ENCODE measurements at places on chromosomes 4 and X.

DNA sequence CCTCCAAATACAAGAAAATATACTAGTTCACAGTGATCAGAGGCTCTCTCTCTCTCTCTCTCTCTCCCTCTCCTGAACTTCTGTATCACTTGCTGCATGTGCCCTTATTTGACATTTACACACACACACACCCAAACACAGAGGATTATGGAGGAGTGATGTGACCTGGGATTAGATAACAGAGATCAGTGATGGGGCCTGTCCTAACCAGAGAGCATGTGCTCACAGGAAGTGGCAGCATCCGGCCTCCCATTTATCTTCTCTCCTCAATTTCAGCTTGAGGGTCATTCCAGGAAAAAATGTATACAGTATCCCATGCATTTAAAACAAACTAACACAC is 143.0 kb downstream of the TSPAN5 start:
- no peak for DNase-seq

DNA sequence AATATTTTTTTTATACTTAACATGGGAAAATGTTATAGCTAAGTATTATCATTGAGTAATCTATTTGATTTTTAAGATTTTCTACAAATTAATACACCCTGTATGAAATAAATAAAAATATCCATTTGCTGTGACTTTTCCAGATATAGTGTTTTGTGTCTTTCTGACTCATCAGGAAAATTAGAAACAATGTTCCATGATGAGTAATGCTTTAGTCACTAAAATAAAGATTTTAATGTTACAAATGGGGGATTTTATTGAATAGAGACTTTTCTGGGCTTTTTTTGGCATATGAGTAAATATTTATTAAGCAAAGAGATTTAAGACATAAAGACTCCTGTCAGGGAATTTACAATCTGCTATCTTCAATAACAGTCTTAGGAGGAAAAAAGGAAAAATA is 279.2 kb upstream of the NOCT start:
- no peak for DNase-seq

GRCh38 chrX:11180571-11180970 is 69.4 kb downstream of the HCCS start:
- no peak for DNase-seq

DNA sequence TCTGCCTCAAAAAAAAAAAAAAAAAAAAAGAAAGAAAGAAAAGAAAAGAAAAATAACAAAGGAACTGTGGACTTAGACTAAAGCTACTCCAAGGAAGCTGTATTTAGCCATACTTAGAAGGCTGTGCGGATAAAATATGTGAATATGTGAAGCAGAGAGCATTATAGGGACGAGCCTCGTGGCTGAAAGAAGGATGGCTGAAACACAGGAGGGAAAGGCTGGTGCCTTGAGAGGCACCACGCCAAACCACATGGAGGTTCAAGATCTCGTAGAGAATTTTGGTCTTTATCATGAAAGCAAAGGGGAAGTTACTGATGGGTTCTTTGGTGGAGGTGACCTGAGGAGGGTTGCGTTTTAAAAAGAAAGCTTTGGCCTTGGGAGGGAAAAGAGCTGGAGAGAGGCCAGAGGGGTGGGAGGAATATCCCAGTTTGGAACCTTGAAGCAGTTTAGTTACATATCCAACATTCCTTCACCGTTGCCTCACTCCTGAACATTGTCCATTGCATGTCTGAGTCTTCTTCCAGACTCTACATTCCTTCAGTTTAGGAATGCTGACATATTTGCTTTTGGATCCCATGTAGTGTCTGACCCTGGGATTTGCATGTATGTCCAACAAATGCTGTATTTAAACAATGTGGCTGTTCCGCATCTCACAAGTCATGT is 82.5 kb downstream of the CPE start:
- DNase-seq, result no peak

DNA sequence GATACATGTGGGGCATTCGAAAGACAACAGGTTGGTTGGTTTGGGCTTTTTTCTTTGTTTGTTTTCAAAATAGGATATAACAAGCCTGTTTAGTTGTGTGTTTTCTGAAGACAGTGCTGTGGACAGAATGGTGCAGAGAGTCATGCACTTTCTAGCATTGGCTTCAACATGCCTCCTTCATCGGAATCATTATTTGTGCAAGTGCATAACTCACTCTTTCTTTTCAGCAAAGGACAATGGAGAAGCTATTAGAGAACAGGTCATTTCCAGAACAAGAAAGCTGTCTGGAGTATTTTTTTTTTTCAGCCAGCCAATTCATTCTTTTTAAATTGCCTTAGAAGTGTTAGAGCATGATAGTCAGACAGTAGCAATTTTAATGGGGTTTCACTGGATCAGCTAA is 225.8 kb downstream of the STK32B start:
- DNase-seq, result no peak

- DNase-seq, result no peak
Observed at GRCh38 chrX:45447331-45447730, 246.7 kb upstream of the DIPK2B start.

DNA sequence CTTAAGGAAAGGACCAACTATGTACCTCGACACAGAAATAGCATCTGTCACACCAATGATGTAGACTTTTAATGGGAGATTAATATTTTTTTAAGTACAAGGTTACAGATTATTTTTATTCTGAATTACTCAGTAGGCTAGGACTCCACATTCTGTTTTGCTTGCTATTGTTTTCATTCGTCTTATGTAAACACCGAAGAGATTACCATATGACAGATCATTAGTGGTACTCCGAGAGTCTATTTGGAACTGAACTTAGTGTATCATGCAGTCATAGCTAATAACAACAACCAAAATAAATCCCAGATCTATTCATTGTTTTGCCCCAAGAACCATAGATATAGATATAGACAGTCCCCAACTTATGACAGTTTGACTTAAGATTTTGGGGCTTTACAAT is 139.7 kb upstream of the SPRY1 start:
- no peak for DNase-seq

DNA sequence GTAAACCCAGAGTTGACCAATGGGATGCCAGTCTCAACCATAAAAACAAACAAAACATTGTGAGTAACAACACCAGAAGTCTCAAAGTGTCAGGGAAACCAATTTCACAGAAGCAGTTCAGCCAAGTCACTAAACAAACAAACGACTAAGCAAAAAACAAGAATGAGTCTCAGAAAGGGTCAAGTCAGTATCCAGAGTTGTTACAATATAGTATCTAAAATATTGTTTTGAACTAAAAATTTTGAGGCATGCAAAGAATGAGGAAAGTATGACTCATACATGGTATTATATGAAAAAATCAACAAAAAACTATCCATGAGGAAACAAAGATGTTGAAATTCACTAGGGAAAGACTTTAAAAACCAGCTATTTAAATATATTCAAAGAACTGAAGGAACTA is 70.6 kb downstream of the AR start:
- DNase-seq, result no peak

- no peak for DNase-seq
Observed at GRCh38 chr4:33802578-33802977, 2441.7 kb downstream of the ARAP2 start.

DNA sequence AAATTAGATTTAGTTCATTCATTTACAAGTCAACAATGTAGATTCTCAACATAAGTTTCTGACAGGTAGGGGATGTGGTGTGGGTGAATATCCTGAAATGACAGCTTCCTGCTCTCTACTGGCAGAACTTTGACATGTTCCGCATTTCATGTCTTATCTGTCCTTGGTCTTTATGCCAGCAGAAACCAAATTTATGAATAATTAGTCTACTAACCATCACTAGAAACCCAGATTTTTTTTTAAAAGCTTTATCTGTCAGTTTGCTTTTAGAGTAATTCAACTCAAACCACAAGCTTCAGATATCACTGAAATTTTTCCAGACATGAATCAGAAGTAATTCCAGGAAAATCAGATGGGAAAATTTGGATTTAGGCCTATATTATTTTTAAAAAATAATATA is 17.9 kb downstream of the COQ2 start:
- no peak for DNase-seq

GRCh38 chr4:148735432-148736155 is 293.4 kb upstream of the NR3C2 start:
- no peak for DNase-seq

- DNase-seq, result no peak
Observed at GRCh38 chr4:100889401-100889800, 371.6 kb upstream of the EMCN start.

GRCh38 chrX:134418317-134419113 is 41.5 kb upstream of the HPRT1 start:
- DNase-seq, result no peak

DNA sequence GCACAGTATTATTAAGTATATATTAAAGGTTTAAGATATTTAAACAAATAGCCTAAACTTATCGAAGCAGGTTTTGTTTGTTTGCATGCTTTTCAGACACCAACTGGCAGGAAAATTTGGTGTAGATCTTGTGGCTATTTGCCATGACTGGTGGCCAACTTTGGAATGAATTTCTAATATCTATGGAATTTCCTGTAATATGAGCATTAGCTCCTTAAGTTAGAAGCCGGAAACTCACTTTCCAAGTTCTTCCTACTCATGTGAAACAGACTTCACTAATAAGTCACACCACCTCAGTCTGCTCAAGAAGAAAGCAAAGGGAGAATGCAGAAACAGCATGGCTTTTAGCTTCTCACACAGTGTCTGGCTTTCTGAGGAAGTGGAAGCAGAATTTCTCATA is 563.9 kb downstream of the GRXCR1 start:
- no peak for DNase-seq

DNA sequence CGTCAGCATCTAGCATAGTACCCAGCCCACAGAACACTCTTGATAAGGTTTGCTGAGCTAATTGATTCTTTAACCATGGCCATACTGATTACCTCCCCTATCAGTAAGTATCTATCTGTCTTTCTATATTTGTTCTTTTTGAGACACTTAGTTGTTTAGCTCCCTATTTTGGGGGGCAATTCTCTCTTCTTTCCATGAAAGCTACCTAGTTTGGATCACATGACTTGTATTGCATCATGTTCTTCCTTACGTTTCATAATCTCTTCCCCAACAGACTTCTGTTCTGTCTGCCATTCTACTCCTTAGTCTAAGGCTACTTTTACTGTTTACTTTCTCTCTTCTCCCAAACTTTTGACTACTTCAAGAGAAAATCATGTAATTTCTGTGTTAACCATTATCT is 39.0 kb downstream of the TBC1D19 start:
- no peak for DNase-seq

GRCh38 chr4:10984815-10985214 is 300.2 kb upstream of the CLNK start:
- DNase-seq, result no peak

DNA sequence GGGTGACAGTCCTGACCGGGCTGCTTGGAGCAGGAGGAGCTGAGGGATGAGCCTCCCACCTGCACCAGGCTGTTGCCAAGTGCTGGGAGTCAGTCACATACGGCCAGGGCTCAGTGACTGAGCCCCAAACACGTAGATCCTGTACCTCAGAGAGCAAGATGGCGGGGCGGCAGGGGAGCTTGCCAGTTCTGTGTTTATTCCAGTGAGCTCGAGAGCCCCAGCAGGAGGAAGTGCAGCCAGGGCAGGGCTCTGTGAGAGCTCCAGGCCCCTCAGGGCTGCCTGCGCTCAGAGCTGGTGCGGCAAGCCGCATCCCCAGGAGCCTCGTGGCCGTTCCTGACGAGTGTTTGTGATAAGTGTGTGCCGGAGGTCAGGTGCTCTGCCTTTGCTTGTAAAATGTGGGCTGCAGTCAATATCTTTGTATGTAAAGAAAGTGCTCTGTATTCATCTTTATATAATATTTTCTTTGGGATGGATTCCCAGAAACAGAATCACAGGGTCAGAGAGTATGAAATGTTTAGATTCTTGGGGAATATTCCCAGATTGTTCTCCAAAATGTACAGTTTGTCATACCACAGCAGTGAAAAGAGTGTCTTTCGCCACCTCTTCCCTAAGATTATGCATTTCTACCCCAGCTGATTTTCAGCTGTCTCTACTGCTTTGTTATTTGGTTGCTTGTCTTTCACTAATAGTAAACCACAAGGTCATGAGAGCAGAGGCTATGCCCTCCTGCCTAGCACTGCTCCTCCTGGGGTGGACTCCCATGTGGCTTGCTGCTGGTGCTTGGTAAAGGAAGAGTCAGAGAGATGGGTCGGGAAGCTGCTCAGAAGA is 50.3 kb downstream of the NELFA start:
- DNase-seq, result no peak

GRCh38 chrX:114532111-114532805 is 51.6 kb upstream of the HTR2C start:
- DNase-seq, result no peak

DNA sequence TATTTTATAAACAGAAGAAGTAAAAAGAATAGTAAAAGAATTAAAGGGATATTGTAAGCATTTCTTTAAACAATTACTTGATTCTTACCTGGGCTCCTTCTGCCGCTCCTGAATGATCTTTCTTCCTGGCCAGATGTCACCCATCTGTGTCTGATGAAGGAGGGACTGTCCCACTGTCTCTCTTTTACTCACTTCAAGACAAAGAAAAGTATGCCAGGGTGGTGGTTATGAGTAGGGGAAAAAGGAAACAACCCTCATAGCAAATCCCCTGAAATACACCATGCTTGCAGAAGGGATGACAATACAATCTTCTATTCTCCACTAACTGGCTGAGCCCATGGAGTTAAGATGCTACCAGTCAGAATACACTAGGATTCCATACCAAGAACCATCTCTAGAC is 31.1 kb downstream of the SYTL4 start:
- no peak for DNase-seq

DNA sequence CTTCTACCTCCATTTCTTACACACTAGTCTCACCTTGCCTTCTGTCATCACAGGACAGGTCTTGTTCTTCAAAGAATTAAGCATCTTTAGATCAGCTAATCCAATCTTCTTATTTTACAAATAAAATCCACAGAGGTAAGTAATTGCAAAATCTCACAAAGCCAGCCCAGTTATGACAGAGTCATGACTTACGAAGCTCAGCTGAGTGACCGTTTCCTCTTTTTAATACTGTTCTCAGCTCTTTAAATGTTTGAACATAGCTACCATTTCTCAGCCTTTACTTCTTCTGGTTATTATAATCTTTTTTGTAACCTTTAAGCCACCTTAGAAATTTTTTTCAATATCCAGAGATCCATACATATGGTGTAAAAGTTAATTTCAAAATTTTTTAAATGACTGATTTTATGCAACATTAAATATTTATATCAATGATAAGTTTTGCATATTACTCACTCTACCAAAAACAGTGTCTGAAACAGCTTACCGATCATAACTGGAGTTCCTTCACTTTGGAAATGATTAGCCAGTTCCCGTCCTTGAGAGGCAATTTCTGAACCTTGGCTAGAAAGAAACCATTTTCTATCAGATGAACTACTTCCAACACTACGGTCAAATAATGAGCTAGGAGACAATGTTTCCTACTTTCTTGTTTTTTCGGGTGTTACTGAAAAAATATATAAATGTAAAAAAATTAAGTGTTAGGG is 8.8 kb downstream of the ANKRD37 start:
- no peak for DNase-seq

DNA sequence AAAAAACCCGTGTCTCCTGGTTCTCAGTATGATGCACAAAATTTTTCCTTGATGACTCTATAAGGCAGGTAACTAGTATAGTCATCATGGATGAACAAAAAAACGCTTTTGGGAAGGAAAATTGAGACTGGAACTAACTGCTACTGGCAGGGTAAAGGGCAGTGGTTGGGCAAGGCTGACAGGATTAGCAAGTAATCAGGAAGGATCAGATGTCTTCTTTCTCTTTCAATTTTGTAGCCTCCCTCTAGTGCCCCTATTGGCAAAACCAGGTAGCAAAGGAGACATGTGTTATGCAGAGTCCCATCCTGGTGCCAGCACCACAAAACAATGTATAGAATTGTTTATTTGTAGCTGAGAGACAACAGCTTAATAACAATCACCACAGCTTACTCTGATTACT is 12.8 kb upstream of the SLITRK4 start:
- no peak for DNase-seq
